Sigmoid colon (tissue), 7 donors: ENCODE measurements at places on chromosomes 4 and X. TPM values are rescaled to one million over a fixed set of nuclear protein-coding genes. Genes with fewer than 3 reads are reported as not detected.

GRCh38 chr4:174107746-174108354 is 175.6 kb downstream of the FBXO8 start:
- H3K4me1 ChIP-seq: peaks cover 51% of the 10 kb centered on the region
- no peak for DNase-seq
- H3K36me3 ChIP-seq: no peaks in the 10 kb centered on the region

GRCh38 chr4:172985552-172985951 is 183.1 kb upstream of the GALNT7 start:
- no peak overlapping the region for H3K27ac ChIP-seq
- DNase-seq: no peak
- no peaks in the 10 kb centered on the region for H3K36me3 ChIP-seq
- no peak overlapping the region for H3K4me3 ChIP-seq

GRCh38 chr4:10041036-10041435 is 19.7 kb upstream of the SLC2A9 start:
- no peak overlapping the region for H3K27ac ChIP-seq
- no peak overlapping the region for H3K4me3 ChIP-seq
- H3K4me1 ChIP-seq: no peaks in the 10 kb centered on the region
- no peaks in the 10 kb centered on the region for H3K36me3 ChIP-seq

DNA sequence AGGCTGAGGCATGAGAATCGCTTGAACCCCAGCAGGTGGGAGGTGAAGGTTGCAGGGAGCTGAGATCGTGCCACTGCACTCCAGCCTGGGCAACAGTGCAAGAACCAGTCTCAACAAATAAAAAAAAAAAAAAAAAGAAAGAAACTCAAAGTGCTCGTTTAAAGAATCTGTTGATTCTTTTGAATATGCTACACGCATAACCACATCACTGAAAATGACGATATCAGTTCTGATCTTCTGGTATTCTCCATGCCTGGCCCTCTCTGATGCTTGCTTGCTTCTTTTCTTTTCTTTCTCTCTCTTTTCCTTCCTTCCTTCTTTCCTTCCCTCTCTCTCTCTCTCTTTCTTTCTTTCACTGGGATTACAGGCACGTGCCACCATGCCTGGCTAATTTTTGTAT is 7.3 kb downstream of the AVPR2 start:
- H3K4me3 ChIP-seq: no peak overlapping the region
- H3K4me1 ChIP-seq: no peaks in the 10 kb centered on the region
- H3K36me3 ChIP-seq: no peaks in the 10 kb centered on the region
- no peak for DNase-seq
- H3K27ac ChIP-seq: no peak overlapping the region
- no peaks in the 10 kb centered on the region for H3K27me3 ChIP-seq

DNA sequence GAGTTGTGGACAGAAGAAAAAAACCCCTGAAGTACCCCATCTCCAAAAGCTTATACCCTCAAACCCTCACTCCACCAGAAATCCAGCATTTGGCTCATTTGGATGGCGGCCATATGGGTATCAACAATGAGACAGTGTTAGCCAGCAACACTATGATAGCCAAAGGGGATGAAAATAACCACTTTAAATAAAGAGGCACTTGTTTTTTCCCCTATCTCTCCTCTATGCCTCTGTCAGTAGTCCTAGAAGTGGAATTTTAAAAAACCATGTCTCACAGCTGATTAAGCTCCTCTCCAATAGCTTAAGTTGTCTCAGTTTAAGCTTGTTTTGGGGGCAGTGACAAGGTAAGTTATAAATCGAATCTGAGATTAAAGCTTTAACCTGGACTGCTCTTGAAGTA is 124.0 kb downstream of the MOSPD2 start:
- H3K27ac ChIP-seq: no peak overlapping the region
- H3K4me1 ChIP-seq: no peaks in the 10 kb centered on the region
- no peak overlapping the region for H3K4me3 ChIP-seq
- no peaks in the 10 kb centered on the region for H3K36me3 ChIP-seq
- H3K27me3 ChIP-seq: no peaks in the 10 kb centered on the region
- no peak for DNase-seq

GRCh38 chr4:80713409-80713808 is 317.1 kb upstream of the BMP3 start:
- no peaks in the 10 kb centered on the region for H3K27me3 ChIP-seq
- H3K4me3 ChIP-seq: no peak overlapping the region
- H3K4me1 ChIP-seq: no peaks in the 10 kb centered on the region
- peak overlapping the region; percentile 70 for H3K27ac ChIP-seq
- no peaks in the 10 kb centered on the region for H3K36me3 ChIP-seq

The HMGB3 gene
- 2.8 TPM for total RNA-seq
